Stimulated activated CD4-positive, alpha-beta T cell treated with anti-CD3 and anti-CD28 coated beads, Interleukin-1b, Interleukin-23, amount 100 ng/mL, for 4 hours (primary cell): ENCODE measurements at places on chromosomes 1 and 21.

GRCh38 chr21:45334591-45335081 lies 46.9 kb upstream of the POFUT2 start:
- DNase-seq, result no peak

GRCh38 chr1:107927820-107928219 lies 37.2 kb downstream of the VAV3 start:
- DNase-seq, result no peak

DNA sequence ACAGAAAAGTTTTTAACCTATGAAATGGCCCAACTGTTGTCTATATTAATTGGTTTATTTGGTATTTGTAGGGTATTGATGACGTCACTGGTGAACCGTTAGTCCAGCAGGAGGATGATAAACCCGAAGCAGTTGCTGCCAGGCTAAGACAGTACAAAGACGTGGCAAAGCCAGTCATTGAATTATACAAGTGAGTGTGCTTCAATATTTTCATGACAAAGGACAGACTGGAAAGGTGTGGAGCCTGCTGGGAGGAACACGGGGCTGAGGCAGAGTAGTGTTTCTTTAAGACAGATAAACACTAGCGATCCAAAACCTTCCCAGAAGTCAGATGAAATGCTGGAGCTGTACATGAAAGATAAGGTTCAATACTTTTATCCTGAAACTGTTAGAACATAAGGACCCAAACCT lies 76.7 kb downstream of the AK4 start:
- no peak for DNase-seq

DNA sequence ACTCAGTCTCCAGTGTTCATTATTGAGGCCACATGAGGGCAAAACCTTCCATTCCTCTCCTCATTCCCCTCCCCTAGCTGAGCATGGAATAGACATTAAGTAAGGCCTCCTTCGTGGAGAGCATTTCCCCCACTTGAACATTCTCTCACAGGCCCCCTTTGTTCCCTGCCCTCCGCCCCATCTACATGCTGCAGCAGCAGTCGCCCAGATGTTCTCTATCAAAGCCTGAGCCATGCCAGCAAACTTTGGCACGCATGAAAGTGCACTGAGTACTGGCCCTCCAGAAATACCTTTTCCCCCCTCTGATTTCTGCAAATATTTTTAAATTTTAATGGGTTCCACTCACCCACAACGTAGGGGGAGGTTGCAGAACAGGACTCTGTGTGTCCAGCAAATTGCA lies 20.9 kb upstream of the GORAB start:
- DNase-seq, result no peak

DNA sequence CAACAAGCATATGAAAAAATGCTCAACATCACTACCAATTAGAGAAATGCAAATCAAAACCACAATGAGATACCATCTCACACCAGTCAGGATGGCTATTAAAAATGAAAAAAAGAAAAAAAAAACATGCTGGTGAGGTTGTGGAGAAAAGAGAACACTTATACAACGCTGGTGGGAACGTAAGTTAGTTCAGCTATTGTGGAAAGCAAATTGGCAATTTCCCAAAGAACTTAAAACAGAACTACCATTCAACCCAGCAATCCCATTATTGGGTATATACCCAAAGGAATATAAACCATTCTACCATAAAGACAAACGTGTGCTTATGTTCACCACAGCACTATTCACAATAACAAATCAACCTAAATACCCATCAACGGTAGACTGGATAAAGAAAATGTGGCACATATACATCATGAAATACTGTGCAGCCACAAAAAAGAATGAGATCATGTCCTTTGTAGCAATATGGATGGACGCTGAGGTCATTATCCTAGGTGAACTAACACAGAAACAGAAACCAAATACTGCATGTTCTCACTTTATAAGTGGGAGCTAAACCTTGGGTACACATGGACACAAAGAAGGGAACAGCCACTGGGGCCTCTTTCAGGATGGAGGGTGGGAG lies 49.5 kb downstream of the LYST start:
- DNase-seq, result no peak

- DNase-seq, result no peak
Measured at GRCh38 chr21:17585875-17586450, 26.7 kb downstream of the BTG3 start.

GRCh38 chr1:236524895-236525184 lies 1.1 kb downstream of the LGALS8 start:
- DNase-seq, result no peak

- DNase-seq, result peak; percentile 26
Measured at GRCh38 chr1:172429331-172430127, 9.0 kb downstream of the C1orf105 start.

GRCh38 chr1:160346958-160347357 lies 3.8 kb downstream of the NCSTN start:
- DNase-seq, result no peak
